Transverse colon (tissue), 4 donors: ENCODE measurements at places on chromosomes 3 and 15. TPM values are rescaled to one million over a fixed set of nuclear protein-coding genes. Genes with fewer than 3 reads are reported as not detected.

Gene UCN2
- not detected for total RNA-seq

DNA sequence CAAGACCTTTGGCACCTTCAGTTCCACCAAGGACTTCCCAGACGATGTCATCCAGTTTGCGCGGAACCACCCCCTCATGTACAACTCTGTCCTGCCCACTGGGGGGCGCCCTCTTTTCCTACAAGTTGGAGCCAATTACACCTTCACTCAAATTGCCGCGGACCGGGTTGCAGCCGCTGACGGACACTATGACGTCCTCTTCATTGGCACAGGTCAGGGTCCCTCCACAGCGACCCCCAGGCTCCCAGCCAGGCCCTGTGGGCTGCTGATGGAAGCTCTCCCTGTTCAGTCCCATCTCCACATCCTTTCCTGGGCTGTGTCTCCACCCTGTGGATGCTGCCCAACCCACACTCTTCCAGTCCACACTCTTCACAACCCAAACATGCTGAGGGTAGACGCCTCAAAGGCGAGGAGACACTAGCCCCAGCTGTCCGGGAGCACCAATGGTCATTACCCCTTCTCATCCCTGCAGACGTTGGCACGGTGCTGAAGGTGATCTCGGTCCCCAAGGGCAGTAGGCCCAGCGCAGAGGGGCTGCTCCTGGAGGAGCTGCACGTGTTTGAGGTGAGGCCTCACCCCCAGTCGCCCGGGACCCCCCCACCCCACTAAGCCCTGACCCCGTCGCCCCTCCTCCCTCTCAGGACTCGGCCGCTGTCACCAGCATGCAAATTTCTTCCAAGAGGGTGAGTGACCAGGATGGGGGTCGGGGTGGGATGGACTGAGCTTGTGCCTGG, 4.3 kb upstream of the LSMEM2 start:
- H3K27me3 ChIP-seq, result peaks cover 33% of the 10 kb centered on the region
- no peaks in the 10 kb centered on the region for H3K36me3 ChIP-seq
- peaks cover 7% of the 10 kb centered on the region for H3K4me1 ChIP-seq
- no peak overlapping the region for H3K27ac ChIP-seq
- DNase-seq, result peak; percentile 84

Gene ATP13A5
- not detected for total RNA-seq

- H3K4me3 ChIP-seq, result no peak overlapping the region
- no peak for DNase-seq
- no peaks in the 10 kb centered on the region for H3K27me3 ChIP-seq
- H3K27ac ChIP-seq, result no peak overlapping the region
- H3K36me3 ChIP-seq, result no peaks in the 10 kb centered on the region
These were observed 28.0 kb upstream of the PIGZ start for GRCh38 chr3:196996454-196997265.

- H3K4me3 ChIP-seq, result no peak overlapping the region
- no peaks in the 10 kb centered on the region for H3K4me1 ChIP-seq
- H3K36me3 ChIP-seq, result no peaks in the 10 kb centered on the region
- no peak overlapping the region for H3K27ac ChIP-seq
- no peaks in the 10 kb centered on the region for H3K27me3 ChIP-seq
- DNase-seq, result no peak
These were observed 114.7 kb downstream of the GADL1 start for GRCh38 chr3:30779686-30780287.

- no peak for DNase-seq
- H3K36me3 ChIP-seq, result no peaks in the 10 kb centered on the region
- H3K4me3 ChIP-seq, result no peak overlapping the region
- no peak overlapping the region for H3K27ac ChIP-seq
These were observed 271.7 kb upstream of the MEIS2 start for GRCh38 chr15:37372064-37372463.

Gene NLGN1
- total RNA-seq, result 1.9 TPM

GRCh38 chr3:146283781-146284445, 33.0 kb upstream of the PLSCR4 start:
- no peak for DNase-seq
- H3K27ac ChIP-seq, result no peak overlapping the region
- no peaks in the 10 kb centered on the region for H3K36me3 ChIP-seq
- no peaks in the 10 kb centered on the region for H3K4me1 ChIP-seq
- no peak overlapping the region for H3K4me3 ChIP-seq

- no peaks in the 10 kb centered on the region for H3K36me3 ChIP-seq
- DNase-seq, result no peak
- peak overlapping the region; percentile 84 for H3K27ac ChIP-seq
- H3K4me3 ChIP-seq, result no peak overlapping the region
- no peaks in the 10 kb centered on the region for H3K27me3 ChIP-seq
- H3K4me1 ChIP-seq, result peaks cover 12% of the 10 kb centered on the region
These were observed 436.9 kb upstream of the C2CD4B start for GRCh38 chr15:62601777-62602545.

Gene IQCB1
- total RNA-seq, result 52.1 TPM

Gene ABI3BP
- total RNA-seq, result 7.9 TPM
